M059J (cell line): ENCODE measurements at places on chromosomes 5 and 9.
A peak's percentile ranks its signal among the peaks of the same experiment; 100 is the strongest.

DNA sequence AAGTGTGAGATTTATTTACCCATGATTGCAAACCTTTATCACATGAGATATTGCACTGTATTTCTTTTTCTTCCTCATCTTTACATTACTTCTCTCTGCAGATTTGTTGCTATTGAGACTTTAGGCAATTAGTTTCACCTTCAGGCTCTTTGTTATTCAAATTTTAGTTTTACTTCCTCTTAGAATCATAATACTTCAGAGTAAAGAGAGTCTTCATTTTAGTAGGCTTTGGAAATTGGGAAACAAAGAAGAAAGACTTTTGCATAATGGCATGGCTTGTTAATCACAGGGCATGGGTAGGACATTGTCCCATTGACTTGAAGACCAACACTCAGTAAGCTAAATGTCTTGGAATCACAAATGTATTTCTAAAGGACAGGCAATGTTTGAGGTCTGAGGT lies 1.2 kb upstream of the PCDHGA5 start:
- DNase-seq = no peak

DNA sequence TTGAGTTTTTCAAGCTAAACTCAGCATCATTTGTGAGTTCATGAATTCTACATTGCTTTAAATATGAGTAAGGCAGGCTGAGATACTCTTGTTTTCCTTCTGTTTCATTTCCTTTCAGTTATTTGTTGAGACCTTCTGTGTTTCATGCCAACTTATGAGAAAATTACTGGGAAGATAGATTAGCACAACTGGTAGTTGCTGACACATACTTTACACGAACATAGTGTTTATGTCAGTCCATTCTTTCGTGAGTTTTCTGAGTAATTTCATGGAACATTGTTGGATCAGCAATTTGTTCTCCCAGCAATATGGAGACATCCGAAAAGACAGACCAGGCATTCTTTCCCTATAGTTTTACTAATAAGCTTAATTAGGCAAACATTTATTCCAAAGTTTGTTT lies 102.0 kb upstream of the SMC5 start:
- peak; percentile 66 for DNase-seq

DNA sequence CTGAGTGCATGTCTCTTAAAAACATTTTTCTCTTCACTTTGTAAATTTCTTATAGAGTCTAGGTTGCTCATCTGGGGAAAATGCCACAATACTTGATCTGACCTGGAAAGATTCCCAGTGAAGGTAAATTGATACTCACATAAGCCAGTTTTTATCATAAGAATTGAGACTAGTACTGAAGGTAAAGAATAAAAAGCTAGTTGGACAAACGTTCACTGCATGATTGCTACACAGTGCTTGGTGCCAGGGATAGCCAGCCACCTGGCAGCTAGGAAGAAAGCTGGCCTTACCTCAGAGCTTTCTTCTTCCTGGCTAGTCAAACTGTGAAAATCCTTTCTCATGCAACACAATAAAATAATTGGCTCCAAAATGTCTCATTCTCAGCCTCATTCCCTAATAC lies 77.1 kb downstream of the MUSK start:
- peak; percentile 48 for DNase-seq

DNA sequence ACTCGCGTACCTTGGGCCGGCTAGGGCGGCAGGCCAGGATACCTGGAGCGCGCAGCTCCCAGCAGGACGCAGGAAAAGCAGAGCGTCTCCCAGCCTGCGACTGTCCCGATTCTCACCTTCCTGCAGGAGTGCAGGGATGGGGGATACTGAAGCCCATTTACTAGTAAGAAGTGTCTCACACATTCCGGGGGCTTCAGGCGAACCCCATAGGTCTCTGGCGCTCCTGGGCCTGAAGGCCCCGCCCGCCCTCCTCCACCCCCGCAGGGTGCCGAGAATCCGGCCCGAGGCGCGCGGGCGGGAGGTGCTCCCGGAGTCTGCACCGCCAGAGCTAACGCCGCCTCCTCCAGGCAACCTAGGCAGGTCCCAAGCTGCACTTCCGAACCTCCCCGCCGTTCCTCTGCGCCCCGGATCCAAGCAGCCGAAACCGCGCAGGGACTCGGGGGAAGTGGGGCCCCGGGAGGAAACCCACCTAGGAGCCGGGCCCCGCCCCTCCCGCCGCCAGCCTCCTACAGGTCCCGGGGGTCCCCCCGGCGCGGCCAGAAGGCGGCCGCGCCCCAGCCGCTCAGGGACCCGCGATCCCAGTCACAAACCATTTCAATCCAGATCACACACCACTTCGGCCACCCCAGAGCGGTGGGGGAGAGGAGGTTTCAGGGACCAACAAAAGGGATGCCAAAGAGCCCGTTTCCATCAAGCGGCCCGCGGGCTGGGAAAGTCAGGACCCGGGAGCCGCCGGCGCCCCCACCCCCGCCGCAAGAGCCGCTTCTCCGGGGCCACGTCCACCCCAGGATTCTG lies 1.2 kb downstream of the ROR2 start:
- DNase-seq = peak; percentile 61

DNA sequence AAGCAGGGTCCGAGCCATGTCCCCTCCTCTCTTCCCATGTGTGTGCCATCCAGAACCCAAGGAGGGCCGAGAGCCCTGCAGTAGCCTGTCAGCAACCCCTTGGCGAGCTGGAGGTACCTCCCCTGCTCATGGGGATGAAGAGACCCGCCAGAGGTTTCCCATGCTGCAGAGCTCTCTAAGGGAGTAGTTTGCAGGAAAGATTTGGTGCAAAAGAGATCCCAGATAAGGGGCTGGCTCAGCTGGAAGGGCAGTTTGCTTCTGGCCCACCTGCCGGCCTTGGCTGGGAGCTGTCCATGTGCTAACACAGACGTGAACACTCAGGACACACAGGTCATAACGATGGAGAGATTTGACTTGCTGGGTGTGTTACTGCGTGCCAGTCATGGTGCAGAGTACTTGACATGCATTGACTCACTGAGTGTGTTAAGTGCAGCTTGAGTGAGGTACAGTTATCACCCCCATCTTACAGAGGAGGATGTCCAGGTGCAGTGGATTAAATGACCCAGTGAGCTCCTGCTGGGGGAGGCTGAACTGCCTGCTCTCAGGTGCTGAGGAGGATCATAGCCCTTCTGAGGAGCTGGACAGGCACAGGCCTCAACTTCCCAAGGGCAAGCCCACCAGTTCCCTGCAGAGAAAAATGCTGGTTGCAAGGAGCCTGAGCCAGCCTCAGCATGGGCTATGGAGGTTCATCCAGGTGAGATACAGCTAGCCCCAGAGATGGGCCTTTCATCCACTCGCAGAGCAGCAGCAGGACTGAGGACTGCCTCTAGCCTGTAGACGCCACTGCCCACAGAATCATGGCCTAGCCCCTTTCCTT lies 6.3 kb upstream of the SLC25A48 start:
- no peak for DNase-seq

DNA sequence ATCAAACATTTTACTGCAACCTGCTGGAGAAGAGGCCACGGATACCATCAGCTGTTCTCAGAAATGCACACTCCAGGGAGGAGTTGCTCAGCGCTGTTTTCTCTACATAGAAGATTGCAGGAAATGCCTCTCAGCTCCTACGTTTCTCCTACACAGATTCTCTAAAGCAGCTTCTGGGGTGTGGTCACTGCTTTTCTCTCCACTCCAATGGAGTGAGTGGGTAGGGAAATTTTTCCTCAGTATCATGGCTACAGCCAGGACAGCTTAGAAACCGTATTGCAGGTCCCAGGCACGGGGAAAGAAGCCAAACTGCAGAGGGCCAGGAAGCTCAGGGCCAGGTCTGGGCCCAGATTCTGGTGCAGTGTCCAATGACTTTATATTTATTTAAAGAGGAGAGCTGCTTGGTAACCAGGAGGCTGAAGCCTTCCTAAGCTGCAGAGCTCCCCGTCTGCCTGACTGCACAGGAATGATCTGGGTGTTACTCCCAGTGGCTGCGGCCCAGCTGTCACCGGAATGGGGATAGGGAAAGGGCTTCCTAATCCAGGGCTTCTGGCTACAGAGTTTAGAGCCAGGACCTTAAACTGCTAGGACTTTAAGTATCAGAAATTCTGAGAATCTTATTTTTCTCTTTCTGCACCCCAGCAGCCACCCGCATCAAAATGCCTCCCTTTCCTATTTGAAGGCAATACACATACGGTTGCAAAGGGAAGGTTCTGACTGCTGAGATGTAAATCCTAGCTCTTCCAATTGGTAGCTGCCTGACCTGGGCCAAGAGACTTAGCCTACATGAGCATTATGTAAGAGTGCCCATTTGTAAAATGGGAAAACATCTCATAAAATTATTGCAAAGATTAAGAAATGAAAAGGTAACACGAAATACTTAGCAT lies 1.4 kb upstream of the SPTAN1 start:
- peak; percentile 41 for DNase-seq

DNA sequence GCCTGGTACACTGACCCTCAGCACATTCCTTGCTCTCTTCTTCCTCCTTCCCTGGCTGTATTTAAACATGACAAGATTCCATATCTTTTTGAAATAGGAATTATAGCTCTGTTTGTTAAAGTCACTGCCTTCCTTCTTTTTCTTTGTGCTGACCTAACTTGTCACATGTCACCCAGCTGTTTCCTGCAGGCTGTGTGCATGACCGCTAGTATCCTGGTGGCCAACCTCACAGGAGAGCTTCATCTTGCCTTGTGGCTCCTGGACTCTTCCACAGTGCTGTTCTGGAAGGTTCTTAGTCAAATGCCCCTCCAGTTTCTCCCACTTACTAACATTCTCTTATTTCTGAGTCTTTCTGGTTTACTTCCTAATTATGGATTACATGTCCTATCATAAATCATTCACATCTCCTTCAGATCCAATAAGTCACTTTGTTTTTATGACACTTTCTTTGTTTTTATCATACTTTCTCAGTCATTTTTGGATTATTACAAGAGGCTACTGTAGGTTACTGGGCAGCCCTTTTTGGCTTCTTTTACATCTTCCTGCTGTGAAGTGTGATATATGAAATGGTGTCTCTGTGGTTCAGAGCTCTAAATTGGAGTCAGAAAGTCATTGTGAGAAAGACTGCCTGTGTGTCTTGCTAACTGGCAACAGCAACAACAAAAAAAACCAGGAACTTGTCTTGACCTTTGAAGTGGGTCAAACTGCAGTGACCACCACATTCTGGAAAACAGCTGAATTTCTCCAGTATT lies 463.6 kb upstream of the DAP start:
- no peak for DNase-seq

DNA sequence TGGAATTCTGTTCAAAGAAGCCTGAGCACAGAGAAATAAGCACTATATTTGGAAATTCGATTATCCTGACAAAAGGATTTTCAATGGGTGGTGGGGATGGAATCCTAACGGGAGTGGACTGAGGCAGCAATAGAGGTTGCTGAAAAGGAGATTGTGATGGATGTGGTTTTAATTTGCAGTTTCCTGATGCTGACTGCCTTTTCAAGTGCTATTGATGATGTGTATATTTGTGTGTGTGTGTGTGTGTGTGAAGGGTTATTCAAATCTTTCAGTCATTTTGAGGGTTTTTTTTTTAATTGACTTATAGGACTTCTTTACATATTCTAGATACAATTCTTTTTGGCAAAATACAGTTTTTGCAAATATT lies 614.5 kb downstream of the HINT1 start:
- no peak for DNase-seq

- peak; percentile 12 for DNase-seq
Observed at GRCh38 chr5:4939042-4939781, 200.9 kb upstream of the ADAMTS16 start.

DNA sequence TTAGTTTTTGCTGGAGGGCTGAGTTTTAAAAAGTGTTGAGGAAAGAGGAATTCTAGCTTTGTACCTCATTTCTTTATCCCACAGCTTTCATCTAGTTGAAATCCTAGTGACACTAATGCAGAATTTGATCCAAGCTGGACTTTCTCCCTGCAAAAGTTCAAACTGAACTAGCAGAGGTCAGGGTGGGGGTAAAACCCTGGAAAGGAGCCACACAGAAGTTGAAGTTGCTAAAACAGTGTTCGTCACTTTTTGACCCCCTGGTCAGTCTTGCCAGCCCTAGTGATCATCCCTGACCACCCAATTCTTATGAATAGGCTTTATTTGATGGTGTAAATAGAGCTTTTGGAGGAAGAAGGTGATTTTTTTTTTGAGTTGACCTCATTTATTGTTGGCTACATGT lies 390.4 kb downstream of the TMEM38B start:
- no peak for DNase-seq

DNA sequence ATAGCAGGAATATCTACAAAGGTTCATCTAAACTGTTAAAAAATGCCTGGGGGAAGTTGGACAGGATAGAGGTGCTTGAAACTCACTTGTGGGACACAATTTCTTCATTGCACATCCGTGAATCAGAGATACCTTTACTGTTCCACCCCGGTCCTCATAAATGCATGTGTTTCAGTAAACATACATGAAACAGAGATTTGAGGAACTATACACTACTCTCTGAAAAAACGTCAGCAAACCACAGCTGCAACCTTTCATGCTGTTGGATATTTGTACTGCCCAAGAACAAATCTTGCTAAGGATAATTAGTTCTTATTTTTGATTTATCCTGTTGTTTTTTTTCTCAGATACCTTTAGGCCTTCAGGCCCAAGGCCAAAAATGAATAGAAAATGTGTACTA lies 337.3 kb downstream of the KDM4C start:
- DNase-seq = no peak

- DNase-seq = no peak
Observed at GRCh38 chr9:130945173-130945572, 6.1 kb upstream of the FIBCD1 start.

- no peak for DNase-seq
Observed at GRCh38 chr9:19050637-19051591, 1.7 kb downstream of the RRAGA start.

DNA sequence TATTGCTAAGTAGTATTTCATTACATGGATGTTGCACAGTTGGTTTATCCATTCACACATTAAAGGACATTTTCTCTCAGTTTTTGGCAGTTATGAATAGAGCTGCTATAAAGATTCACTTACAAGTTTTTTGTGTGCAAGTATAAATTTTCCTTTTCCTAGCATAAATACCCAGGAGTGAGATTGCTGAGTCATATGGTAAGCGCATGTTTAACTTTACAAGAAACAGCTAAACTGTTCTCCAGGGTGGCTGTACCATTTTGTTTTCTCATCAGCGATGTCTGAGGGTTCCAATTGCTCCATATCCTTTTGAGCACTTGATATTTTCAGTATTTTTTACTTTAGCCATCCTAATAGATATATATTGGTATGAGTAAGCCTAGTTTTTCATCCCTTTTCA lies 16.4 kb upstream of the ABCA1 start:
- DNase-seq = peak; percentile 40

DNA sequence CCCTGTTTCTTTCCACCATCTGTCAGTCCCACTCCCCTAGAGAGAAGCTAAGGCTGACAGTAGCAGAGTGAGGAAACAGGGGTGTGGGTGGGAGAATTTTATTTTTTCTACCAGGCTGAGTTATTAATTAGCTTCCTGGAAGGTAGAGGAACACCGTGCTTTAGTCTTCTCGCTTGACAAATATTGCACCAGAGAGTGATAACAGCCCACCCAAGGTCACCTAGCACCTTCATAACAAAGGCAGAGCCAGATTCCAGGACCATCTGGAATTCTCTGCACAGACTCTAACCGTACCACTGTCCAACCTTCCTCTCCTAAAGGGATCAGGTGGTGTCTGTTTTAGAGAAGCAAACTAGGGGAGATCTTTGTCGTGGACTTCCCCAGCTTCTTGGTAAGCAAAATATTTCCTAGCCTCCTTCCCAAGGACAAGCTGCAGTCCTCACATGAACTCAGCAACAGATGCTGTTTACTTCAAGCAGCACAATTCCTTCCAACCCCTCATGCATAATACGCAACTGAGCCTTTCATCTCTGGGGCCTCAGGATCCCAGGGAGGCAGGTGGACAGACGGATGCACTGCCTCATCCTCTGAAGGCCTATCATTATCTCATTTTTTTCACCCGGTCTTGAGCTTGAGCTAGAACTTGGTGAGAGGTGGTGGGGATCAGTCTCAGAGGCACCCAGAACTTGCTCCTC lies 308.7 kb upstream of the BRINP1 start:
- DNase-seq = no peak
